ENCODE measurements at places on chromosomes 3 and 15.

DNA sequence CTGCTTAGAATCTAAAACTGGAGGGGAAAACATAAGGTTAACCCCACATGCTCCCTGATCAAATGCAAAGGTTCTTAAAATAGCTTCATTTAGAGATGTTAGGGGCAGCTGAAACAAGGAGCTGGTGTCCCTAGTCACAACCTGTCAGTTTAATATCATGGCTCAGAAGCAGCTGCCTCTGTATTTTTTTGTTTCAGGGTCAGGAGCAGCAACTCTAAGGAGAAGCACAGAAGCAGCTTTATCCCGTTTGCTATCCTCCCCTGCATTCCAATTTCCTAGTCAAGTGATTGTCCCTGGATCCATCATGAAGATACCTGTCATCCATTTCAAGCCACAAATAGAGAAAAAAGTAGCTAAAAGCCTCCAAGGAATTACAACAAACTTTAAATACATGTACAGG, 4.1 kb downstream of the FILIP1L start:
- DNase-seq: no peak

- no peak for DNase-seq
Observed at GRCh38 chr3:28847736-28848135, 433.1 kb upstream of the RBMS3 start.

GRCh38 chr15:91552555-91552954, 301.0 kb upstream of the SLCO3A1 start:
- DNase-seq: no peak

GRCh38 chr3:76815561-76815960, 224.3 kb upstream of the ROBO2 start:
- no peak for DNase-seq

- DNase-seq: no peak
Observed at GRCh38 chr15:98896802-98897732, 110.5 kb downstream of the PGPEP1L start.

DNA sequence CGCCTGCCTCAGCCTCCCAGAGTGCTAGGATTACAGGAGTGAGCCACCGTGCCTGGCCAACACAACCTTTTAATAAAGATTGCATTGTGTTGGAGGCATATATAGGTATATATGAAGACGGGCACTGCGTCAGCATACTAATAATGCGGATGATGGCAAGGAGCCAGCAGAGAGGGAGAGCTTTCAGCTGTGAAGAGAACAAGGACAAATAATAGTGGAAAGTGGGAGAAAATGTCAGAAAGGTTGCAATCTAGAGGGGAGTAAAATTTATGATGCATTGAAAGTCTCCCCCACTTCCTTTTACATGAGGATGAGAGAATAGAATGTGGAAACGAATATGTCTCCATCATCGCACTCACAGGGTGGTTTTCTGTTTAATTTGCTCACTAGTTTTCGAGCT, 170.5 kb upstream of the TBL1XR1 start:
- DNase-seq: no peak

DNA sequence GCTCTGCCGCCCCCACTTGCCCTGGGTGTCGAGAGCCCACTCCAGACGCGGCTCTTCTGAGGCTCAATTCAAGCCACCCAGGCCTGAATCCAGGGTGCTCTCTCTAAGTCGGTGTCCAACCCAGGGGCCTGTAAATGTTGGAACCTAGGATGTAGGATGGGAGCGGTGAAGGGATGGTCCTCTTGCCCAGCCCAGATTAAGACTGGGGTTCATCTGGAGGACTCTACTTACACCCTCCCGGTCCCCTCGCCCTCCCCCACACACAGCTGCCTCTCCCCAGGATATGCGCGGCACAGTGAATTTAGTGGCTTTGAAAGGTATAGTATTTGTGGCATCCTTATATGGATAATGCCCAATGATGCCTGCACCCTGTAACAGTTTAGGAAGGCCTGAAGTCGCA, 822 bp upstream of the FBN1 start:
- no peak for DNase-seq

- no peak for DNase-seq
Observed at GRCh38 chr15:78075490-78076230, 1.9 kb downstream of the TBC1D2B start.

DNA sequence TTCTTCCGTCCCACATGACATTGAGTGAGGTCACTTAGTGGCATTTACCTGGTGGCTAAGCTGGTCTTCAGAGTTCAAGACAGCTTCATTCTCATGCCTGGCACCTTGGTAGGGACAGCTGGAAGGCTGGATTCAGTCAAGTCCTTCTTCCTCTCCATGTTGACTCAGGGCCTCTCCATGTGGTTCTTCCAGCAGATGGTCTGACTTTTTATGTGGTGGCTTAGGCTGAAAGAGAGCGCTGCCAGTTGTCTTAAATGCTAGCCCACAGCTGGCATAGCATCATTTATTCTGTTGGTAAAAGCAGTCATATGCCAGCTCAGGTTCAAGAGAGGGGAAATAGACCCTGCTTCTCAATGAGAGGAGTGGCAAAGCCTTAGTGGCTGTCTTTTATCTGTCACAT, 53.0 kb upstream of the CTDSPL start:
- no peak for DNase-seq

- DNase-seq: no peak
Observed at GRCh38 chr15:99095626-99096025, 9.3 kb upstream of the SYNM start.

- no peak for DNase-seq
Observed at GRCh38 chr3:87088430-87088992, 97.6 kb upstream of the VGLL3 start.

GRCh38 chr15:98070137-98070536, 109.6 kb downstream of the ARRDC4 start:
- DNase-seq: no peak

- no peak for DNase-seq
Observed at GRCh38 chr3:191781044-191781443, 320.1 kb downstream of the PYDC2 start.

- no peak for DNase-seq
Observed at GRCh38 chr3:43077261-43077660, 28.6 kb downstream of the POMGNT2 start.

- no peak for DNase-seq
Observed at GRCh38 chr3:169758359-169758994, 6.4 kb downstream of the TERC start.

DNA sequence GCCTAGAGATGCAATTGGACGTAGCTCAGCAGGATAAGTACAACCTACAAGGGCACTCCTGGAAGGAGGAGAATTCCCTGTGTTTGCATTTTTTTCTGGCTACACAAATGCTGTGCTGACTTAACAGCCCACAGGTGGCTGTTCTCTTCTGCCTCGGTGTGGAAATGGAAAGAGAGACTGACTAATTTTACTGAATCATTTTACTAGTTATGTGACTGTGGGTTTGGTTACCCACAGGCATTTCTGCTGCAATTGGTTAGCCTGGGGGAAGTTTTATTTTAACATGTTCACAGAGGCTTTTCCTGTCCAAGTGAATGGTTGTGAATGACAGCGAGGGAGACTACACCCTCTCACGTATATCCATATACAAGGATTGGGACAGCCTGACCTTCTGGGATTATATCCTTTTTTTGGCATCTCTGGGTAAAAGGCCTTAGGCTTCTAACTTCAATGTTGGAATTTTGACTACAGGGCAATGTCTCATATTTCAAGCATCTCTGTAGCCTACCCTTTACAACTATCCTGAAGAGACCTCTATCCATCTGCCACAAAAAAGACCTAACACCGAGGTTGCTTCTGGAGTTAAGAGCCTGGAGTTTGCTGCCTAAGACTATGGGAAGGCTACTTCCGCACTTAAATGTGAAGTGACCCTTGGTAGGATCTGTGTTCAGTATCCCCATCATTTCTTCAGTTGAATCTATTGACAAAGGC, 67.2 kb upstream of the TP63 start:
- no peak for DNase-seq

DNA sequence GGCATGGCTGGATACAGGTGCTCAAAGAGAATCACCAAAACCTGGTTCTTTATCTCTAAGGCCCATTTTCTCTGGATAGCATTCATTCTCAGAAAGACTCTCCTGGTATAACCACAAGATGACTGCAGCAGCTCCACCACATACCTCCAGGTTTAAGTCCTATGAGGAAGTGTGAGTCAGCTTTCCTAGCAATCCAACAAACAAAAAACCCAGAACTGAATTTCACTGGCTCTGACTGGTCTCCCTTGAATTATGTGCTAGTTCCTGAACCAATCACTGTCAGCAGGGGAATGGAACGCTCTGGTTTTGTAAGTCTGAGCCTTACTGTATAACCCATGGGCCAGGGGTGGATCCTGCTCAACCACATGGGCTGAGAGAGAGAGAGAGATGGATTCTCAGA, 27.2 kb downstream of the MRPL46 start:
- DNase-seq: no peak

- no peak for DNase-seq
Observed at GRCh38 chr3:18724456-18724855, 299.3 kb upstream of the SATB1 start.

GRCh38 chr3:73657186-73657585, 32.4 kb upstream of the PDZRN3 start:
- DNase-seq: no peak

DNA sequence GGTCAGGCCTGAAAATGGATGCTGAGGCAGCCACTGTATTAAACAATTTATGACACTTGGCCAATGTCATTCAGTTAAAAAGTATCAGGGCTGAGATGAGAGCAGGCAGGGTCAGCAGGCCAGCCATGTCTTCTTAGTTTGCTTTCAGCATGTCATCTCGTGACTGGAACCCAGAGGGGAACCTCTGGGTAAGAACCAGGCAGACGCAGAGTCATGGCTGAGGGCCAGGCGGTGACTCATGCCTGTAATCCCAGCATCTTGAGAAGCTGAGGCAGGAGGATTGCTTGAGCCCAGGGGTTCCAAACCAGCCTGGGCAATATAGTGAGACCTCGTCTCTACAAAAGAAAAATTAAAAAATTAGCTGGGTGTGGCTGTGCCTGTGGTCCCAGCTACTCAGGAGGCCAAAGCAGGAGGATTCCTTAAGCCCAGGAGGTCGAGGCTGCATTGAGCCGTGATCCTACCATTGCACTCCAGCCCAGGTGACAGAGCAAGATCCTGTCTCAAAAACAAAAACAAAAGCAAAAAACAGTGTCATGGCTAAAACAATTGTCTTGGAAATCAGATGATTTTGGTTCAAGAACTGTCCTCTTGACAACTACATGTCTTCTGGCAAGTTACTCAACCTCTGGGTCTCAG, 11.7 kb downstream of the BCL2L10 start:
- DNase-seq: no peak

DNA sequence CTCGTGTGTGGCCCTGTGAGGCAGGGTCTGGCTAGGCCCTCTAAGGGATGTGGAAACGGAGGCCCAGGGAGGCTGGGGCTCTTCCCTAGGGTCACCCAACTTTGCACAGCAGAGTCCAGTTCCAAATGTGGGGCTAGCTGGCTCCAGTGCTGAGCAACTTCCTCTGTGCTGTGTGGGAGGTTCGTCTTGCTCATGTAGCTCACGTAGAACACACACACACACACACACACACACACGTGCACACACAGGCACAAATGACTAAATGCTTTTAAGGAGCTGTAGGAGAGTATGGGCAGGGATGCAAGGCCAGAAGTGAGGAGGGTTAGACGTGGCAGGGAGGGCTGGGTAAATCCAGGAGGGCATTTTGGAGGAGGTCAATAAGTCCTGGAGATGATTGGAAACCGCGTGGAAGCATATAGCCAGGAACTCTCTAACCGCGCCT, 213.8 kb downstream of the RPLP1 start:
- DNase-seq: no peak

- no peak for DNase-seq
Observed at GRCh38 chr3:156473341-156473740, 81.6 kb downstream of the SSR3 start.

DNA sequence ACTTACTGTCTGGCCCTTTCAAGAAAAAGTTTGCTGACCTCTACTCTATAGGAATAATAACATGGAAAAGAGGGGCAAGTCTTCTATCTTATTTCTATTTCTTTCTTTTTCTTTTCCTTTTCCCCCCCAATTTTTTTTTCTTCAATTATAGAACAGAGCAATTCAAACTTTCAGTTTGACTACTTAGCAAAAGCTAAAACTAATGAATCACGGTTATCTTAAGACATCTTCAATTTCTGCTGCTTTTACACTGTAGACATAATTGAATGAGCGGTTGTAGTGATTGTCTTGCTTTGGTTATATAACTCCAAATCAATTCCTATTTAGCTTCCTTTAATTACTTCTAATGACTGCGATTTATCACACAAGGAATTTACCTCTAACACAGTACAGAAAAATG, 74.3 kb upstream of the P2RY1 start:
- DNase-seq: no peak

- no peak for DNase-seq
Observed at GRCh38 chr15:39625856-39626255, 45.0 kb downstream of the THBS1 start.

DNA sequence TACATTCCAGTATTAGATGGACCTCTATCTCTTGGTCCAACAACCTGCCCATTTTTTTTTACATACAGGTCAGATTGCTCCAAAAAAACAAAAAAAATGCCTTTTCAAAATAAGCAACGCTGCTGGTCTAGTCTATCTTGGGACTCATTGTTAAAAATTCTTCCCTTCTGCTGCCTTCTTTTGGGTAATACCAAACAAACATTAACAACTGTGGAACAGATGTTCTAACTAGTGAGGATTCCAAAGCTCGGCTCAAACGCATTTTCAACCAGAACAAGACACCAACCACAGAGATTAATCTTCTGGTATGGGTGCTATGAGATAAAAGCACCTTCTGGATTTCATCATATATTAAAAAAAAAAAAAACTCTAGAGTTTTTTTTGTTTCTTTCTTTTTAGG, 24.7 kb downstream of the ARHGAP31 start:
- no peak for DNase-seq

- DNase-seq: no peak
Observed at GRCh38 chr3:35760146-35760545, 120.8 kb downstream of the ARPP21 start.

GRCh38 chr3:113103588-113103987, 107.8 kb upstream of the BOC start:
- DNase-seq: no peak

GRCh38 chr3:74539876-74540275, 74.6 kb downstream of the CNTN3 start:
- DNase-seq: no peak

- no peak for DNase-seq
Observed at GRCh38 chr3:62237286-62237948, 135.9 kb downstream of the FEZF2 start.

DNA sequence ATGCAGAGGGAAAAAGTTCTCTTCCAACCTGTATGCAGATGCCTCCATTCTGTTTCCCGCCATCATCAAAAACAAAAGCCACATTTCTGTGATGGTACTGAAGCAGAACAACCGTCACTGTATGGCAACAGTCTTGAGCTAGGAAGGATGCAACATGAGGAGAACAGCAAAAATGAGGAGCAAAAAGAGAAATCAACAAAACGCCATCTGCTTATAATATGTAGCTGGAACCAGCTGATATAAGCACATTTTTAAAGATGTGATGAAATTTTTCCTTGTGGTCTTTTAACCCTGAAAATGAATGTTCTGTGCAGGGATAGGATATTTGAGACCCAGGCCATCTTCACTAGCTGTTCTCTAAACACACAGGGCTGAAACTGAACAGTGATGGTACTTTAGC, 287.0 kb downstream of the ZIC4 start:
- no peak for DNase-seq
